ENCODE measurements at places on chromosomes 2 and 18.

- DNase-seq = no peak
Observed at GRCh38 chr18:79884963-79885728, 66.3 kb downstream of the SLC66A2 start.

DNA sequence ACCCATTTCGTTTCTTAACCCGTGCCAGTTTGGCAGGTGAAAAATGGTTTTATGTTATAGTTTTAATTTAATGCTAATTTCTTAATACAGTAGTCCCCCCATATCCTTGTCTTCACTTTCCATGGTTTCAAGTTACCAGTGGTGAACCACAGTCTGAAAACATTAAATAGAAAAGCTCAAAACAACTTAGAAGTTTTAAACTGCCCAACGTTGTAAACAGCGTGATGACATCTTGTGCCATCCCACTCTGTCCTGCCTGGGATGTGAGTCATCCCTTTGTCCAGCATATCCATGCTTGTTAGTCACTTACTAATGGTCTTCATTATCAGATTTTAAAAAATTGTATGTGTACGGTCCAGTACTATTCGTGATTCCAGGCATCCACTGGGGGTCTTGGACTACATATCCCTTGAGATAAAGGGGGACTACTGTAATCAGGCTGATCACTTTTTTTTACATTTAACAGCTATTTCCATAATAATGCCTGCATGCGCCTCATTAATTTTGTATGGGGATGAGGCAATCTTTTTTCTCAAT lies 31.9 kb downstream of the SLC66A3 start:
- no peak for DNase-seq

GRCh38 chr2:63755965-63756364 lies 85.7 kb upstream of the UGP2 start:
- no peak for DNase-seq

GRCh38 chr18:579238-579637 lies 942 bp upstream of the CETN1 start:
- DNase-seq = no peak

GRCh38 chr2:98713332-98714015 lies 17.5 kb downstream of the MGAT4A start:
- no peak for DNase-seq

- no peak for DNase-seq
Observed at GRCh38 chr18:7059276-7059675, 58.3 kb downstream of the LAMA1 start.

DNA sequence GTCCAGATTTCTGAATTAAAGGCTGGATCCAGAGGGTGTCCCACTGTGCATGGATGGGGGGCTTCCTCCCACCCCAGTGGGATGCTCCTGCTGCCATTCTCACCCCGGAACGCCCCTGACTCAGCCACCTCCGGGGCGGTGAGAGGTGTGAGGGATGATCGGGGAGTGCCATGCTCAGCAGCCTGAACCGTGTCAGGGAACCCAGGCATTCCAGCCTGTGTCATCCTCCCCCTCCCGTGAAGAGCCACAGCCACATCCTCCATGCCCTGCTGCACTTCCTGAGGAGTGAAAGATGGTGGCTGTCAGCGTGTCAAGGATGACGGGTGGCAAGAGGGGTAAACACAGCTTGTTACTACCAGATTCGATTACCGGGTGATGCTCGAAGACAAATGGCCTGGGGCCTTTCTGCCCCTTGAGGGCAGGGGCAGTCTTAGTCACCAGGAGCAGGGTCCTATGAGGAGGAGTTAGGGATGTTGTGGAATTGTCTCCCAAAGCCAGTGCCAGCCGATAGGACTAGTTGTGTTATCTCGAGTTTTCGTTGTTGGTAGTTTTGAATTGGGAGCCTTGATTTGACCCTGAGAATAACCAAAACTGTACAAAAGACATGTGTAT lies 80.8 kb downstream of the TCF7L1 start:
- DNase-seq = no peak

- no peak for DNase-seq
Observed at GRCh38 chr2:67018301-67018700, 378.8 kb upstream of the ETAA1 start.

GRCh38 chr2:31075431-31075830 lies 62.8 kb downstream of the GALNT14 start:
- DNase-seq = no peak

GRCh38 chr18:43605224-43605623 lies 327.9 kb upstream of the SYT4 start:
- no peak for DNase-seq

DNA sequence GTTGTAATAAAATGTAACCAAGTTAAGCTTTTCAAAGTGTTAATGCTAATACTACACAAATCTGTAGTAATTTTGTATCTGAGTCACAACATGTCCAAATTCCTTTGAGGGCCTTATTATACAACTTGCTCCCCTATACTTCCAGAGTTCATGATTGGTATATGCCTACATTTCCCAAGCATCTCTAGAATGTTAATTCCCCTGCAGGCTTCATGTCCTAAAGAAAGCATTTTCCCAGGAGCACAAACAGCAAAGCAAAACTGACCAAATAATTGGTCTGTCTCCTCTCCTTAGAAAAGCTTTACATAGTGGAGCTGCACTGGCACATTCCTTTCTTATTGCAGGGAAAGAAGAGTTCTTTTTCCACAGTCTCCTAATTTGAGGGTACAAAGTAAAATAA lies 3.7 kb downstream of the ALS2 start:
- DNase-seq = no peak

GRCh38 chr18:23540867-23541266 lies 37.6 kb downstream of the RMC1 start:
- DNase-seq = no peak

DNA sequence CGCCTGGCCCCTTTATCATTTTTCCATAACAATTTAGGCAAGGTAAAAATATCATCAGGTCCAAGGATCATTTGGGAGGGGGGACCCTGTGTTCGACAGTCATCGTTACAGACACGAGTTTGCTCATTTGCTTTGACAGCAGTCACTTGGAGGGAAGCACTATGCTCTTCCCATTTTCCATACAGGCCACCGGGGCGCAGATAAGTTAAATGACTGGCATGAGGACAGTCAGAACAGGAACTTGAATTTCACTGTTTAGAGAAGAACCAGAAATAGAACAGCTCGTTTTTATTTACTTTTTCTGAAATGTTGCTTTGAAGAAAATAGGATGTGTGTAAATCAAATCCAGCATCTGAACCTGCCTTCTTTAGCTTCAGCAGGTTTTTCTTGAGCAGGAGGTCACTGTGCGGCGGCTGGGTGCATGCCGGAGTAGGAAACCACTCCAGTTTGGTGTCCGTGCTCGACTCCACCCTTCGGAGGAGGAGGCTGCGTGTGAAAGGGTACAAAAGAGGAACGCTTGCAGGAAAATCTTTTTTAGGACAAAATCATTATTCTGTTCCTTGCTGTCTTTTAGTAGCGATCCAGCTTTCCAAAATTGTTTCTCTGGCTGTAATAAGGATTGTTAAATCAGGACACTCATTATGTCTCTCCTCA lies 15.2 kb downstream of the NPAS2 start:
- DNase-seq = no peak

DNA sequence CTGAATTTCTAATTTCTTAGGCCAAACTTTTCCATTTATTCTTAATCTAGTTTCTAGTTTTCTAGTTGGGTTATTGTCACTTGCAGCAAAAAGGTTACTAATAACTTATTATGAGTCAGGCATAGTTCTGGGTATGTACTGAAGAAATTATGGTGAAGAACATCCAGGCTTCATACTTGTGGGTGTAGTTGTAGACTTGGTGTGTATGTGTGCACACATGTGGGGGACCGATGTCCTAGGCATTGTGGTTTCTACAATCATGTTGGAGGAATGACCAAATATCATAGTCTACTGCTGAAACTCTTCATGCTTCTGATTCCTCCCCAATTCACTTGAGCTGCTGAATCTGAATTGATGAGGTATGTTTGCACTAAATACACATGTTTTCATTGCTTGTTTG lies 141.2 kb downstream of the PMAIP1 start:
- no peak for DNase-seq

- no peak for DNase-seq
Observed at GRCh38 chr2:212157012-212157411, 381.6 kb downstream of the ERBB4 start.

- DNase-seq = no peak
Observed at GRCh38 chr2:7738596-7738995, 821.4 kb downstream of the RNF144A start.

DNA sequence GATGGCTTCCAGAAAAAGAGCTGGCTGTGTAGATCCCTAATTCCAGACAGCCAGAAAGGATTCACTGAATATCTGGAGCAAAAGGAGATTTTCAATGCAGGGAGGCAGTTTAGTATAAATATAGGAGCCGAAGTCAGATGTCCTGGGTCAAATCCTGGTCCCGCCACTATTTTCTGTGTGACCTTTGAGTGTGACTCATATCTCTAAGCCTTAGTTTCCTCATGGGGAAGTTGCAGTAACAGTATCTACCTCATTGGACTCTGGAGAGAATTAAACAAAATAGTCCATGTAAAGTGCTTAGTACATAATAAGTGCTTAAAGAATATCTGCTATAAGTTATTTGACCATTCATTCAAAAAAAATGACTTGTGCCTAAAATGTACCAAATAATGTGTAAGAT lies 52.1 kb upstream of the ITGA6 start:
- no peak for DNase-seq

GRCh38 chr2:145066151-145066661 lies 546.3 kb upstream of the ZEB2 start:
- DNase-seq = no peak

GRCh38 chr2:239856620-239857285 lies 168.4 kb downstream of the NDUFA10 start:
- no peak for DNase-seq

DNA sequence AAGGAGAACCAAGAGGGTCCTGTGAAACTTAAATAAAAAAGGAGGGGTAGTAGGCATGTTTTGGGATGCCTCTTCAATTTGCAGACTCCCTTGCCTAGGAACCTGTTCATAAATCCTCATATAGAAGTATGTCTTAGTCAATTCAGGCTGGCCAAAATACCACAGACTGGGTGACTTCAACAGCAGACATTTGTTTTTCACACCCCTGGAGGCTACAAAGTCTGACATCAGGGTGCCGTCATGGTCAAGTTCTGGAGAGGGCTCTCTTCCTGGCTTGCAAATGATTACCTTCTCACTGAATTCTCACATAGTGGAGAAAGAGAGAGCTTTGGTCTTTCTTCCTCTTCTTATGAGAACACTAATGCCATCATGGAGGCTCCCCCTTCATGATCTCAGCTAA lies 4.1 kb upstream of the TCF4 start:
- DNase-seq = no peak

GRCh38 chr2:85163675-85164074 lies 30.5 kb downstream of the TCF7L1 start:
- no peak for DNase-seq

GRCh38 chr2:205696927-205697441 lies 14.7 kb downstream of the NRP2 start:
- DNase-seq = no peak
